ENCODE measurements at places on chromosomes 16 and 17. TPM values are rescaled to one million over a fixed set of nuclear protein-coding genes. Genes with fewer than 3 reads are reported as not detected.

Gene C16orf54
- 18.0 TPM for total RNA-seq

Gene PRAC1
- not detected for total RNA-seq

Gene LRRC37A
- 2.9 TPM for total RNA-seq

Gene ACBD4
- 12.8 TPM for total RNA-seq

Gene GP2
- total RNA-seq, result not detected

Gene TP53
- 174 TPM for total RNA-seq

Gene SLC16A13
- total RNA-seq, result 15.8 TPM

Gene KRT28
- total RNA-seq, result not detected

Gene LPCAT2
- 4.7 TPM for total RNA-seq

Gene ABI3
- 28.5 TPM for total RNA-seq

Gene HAS3
- 1.2 TPM for total RNA-seq

Gene SLFN14
- not detected for total RNA-seq

Gene NUPR1
- total RNA-seq, result not detected

Gene ENO3
- 45.7 TPM for total RNA-seq

Gene CMIP
- total RNA-seq, result 76.9 TPM

Gene CAMTA2
- total RNA-seq, result 90.2 TPM

Gene SOCS7
- 30.5 TPM for total RNA-seq

Gene LRRC46
- 0.64 TPM for total RNA-seq

Gene NHLRC4
- 1.3 TPM for total RNA-seq

Gene GLTPD2
- not detected for total RNA-seq

Gene RTN4RL1
- total RNA-seq, result 0.25 TPM

Gene CCL11
- not detected for total RNA-seq

Gene USP36
- total RNA-seq, result 105 TPM

Gene MT1H
- total RNA-seq, result not detected

Gene PRSS27
- 1.8 TPM for total RNA-seq

Gene TAT
- not detected for total RNA-seq

Gene GNGT2
- 16.8 TPM for total RNA-seq

Gene KCNJ2
- total RNA-seq, result 0.11 TPM

Gene PYDC1
- not detected for total RNA-seq

Gene SLC16A5
- 11.8 TPM for total RNA-seq

Gene PPP1R9B
- total RNA-seq, result 130 TPM

Gene AKTIP
- 20.5 TPM for total RNA-seq

Gene PDK2
- total RNA-seq, result 11.0 TPM

Gene CDR2
- total RNA-seq, result 46.8 TPM

Gene CLEC3A
- not detected for total RNA-seq

Gene RAC3
- 15.4 TPM for total RNA-seq

Gene SRCIN1
- 0.14 TPM for total RNA-seq

Gene NPIPA2
- 5.1 TPM for total RNA-seq

Gene PPP1R1B
- total RNA-seq, result not detected

Gene LGALS9B
- not detected for total RNA-seq

Gene NOB1
- total RNA-seq, result 106 TPM

Gene OR2C1
- total RNA-seq, result not detected

Gene LITAFD
- not detected for total RNA-seq

Gene ZP2
- total RNA-seq, result not detected

Gene KRT39
- total RNA-seq, result not detected

Gene KAT2A
- total RNA-seq, result 59.6 TPM

Gene SLFN11
- total RNA-seq, result 114 TPM

Gene NPIPA8
- 0.91 TPM for total RNA-seq

Gene HLF
- 4.5 TPM for total RNA-seq

Gene SLC25A11
- 91.4 TPM for total RNA-seq
